Activated CD4-positive, alpha-beta T cell treated with anti-CD3 and anti-CD28 coated beads, Interleukin-2, amount 10 ng/mL, durations not matched to agents 24 days and 14 days (primary cell): ENCODE measurements at places on chromosomes 12 and 14. TPM values are rescaled to one million over a fixed set of nuclear protein-coding genes. Genes with fewer than 3 reads are reported as not detected.
A peak's percentile ranks its signal among the peaks of the same experiment; 100 is the strongest.

- H3K27me3 ChIP-seq: no peaks in the 10 kb centered on the region
- peaks cover 53% of the 10 kb centered on the region for H3K36me3 ChIP-seq
- H3K27ac ChIP-seq: no peak overlapping the region
- peaks cover 15% of the 10 kb centered on the region for H3K4me1 ChIP-seq
Measured at GRCh38 chr14:52458721-52459085, 93.6 kb downstream of the TXNDC16 start.

DNA sequence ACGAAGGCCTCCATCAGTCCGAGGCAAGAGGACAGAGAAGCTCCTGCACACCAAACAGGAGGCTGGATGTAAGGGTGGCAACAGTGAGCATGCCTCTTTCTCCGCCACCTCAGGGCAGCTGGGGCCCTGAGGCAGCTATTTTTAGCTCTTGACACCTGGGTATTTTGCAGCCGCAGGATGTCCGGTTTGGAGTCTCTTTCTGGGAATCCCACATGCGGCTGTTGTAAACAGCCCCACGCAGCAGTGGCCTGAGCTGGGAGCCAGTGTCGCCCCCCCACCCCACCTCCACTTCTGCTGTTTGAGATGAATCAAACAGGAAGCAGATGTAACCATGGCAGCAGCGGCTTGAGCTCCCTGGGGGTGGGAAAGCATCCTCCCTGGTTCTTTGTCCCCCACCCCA is 11.7 kb downstream of the HDAC7 start:
- H3K27ac ChIP-seq: peak overlapping the region; percentile 99
- DNase-seq: peak; percentile 95
- no peaks in the 10 kb centered on the region for H3K27me3 ChIP-seq
- peaks cover 80% of the 10 kb centered on the region for H3K36me3 ChIP-seq

GRCh38 chr12:124375789-124376175 is 80.9 kb downstream of the RFLNA start:
- DNase-seq: no peak
- no peak overlapping the region for H3K27ac ChIP-seq
- peaks cover 2% of the 10 kb centered on the region for H3K36me3 ChIP-seq
- no peaks in the 10 kb centered on the region for H3K4me1 ChIP-seq

GRCh38 chr14:89724628-89724960 is 229.9 kb downstream of the EFCAB11 start:
- no peaks in the 10 kb centered on the region for H3K27me3 ChIP-seq
- DNase-seq: peak; percentile 81
- H3K27ac ChIP-seq: peak overlapping the region; percentile 92
- H3K4me1 ChIP-seq: peaks cover 58% of the 10 kb centered on the region
- H3K36me3 ChIP-seq: peaks cover 2% of the 10 kb centered on the region

- no peak overlapping the region for H3K27ac ChIP-seq
- no peaks in the 10 kb centered on the region for H3K4me1 ChIP-seq
- no peaks in the 10 kb centered on the region for H3K27me3 ChIP-seq
Measured at GRCh38 chr14:103696070-103696402, 19.2 kb downstream of the XRCC3 start.

DNA sequence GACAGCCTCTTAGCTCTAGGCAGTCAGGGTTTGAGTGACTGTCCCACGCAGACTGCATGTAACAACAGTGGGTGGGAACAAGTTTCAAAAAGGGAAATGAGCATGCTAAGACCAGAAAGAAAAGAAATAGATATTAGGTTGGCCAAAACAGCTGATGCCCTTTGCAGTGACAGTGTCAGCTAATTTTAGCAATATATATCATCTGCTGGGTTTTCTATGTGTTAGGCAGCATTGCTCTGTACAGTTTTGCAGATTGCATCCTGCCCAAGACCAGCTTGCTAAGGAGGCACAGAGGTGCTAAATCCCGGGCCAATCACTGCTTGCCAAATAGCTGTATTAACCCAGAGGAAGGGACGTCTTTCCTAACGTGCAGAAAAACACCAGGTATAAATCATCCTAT is 541.9 kb upstream of the TBX3 start:
- DNase-seq: no peak
- no peaks in the 10 kb centered on the region for H3K4me1 ChIP-seq
- H3K4me3 ChIP-seq: no peak overlapping the region
- H3K36me3 ChIP-seq: no peaks in the 10 kb centered on the region

The RPL10L gene
- not detected in 2 replicates for total RNA-seq

The GRIP1 gene
- total RNA-seq: 0.26 and 0.40 TPM in 2 replicates

The TAS2R43 gene
- 1.2 and 1.3 TPM in 2 replicates for total RNA-seq

The TAPBPL gene
- total RNA-seq: 31.9 and 33.0 TPM in 2 replicates
